Stomach (tissue), 19 donors: ENCODE measurements at places on chromosomes 16 and 17. TPM values are rescaled to one million over a fixed set of nuclear protein-coding genes. Genes with fewer than 3 reads are reported as not detected.

- no peak for DNase-seq
These were observed 267.7 kb downstream of the ABCC12 start for GRCh38 chr16:47888142-47888541.

DNA sequence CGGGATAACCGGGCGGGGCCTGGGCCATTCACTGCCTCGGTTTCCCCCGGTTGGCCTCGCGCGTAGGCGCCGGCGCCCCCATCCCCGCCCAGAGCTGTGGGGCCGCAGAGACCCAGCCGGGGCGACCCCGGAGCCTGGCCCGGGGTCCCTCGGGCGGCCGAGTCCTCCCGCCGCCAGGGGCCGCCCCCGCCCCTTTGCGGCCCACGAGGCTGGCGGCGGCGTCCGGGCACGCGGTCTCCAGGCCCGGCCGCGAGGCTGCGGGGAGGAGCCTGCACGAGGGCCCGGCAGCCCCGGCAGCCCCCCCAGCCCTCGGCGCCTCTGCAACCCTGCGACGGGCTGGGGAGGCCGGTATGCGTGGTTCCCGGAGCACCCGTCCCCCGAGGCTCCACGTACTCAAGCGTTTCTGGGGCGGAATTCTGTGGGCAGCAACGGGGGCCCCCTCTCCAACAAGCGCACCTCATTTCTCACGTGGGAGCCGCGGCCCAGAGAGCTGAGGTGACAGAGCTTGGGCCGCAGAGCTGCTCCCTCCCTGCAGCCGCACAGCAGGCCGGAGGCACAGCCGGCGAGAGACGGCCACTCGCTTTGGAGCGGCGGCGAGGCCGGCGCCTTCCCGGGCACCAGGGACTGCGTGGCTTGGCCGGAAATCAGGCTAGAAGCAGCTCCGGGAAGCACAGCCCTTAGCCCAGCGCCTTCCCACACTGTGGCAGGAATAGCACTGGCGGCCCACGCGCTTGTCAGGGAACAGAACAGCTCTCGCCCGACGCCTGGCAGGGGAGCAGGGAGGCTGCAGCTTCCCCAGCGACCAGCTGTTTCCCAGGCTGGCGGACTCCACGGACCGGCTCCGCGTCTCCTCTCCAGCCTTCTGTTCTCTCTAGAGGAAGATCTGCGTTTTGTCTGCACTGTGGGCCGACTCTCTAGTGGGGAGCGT lies 867 bp upstream of the LIMD2 start:
- peak; percentile 77 for DNase-seq

DNA sequence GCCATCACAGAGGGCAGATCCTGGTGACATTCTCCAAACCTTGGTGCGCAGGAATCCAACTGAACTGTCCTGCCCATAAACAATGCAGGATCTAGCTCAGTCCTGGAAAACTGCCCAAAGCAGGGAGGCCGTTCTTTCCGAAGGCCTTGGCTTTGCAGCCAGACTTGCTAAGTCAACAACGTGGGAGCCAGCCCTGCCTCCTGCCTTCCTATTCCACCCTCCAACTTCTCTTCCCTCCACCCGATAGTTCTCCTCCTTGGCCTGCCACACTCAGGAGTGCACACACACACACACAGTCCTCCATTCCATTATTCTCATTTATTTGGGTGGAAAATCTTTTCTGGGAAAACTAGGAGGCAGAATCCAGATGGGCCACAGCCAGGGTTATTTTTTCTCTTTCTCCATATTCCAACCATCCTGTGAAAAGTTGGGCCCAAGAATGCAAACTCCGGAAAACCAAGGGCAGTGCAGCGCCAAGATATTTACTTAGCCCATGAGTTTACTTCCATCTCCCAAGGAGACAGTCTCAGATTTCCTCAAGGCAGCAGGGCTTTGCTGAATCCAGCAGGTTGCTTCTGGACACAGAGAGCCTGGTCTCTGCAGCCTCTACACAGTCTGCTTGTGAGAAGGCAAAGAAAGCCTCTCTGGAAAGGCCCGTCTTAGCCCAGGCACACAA lies 15.8 kb downstream of the COPRS start:
- peak; percentile 87 for DNase-seq

The MYO15A gene
- 0.43 TPM for total RNA-seq

DNA sequence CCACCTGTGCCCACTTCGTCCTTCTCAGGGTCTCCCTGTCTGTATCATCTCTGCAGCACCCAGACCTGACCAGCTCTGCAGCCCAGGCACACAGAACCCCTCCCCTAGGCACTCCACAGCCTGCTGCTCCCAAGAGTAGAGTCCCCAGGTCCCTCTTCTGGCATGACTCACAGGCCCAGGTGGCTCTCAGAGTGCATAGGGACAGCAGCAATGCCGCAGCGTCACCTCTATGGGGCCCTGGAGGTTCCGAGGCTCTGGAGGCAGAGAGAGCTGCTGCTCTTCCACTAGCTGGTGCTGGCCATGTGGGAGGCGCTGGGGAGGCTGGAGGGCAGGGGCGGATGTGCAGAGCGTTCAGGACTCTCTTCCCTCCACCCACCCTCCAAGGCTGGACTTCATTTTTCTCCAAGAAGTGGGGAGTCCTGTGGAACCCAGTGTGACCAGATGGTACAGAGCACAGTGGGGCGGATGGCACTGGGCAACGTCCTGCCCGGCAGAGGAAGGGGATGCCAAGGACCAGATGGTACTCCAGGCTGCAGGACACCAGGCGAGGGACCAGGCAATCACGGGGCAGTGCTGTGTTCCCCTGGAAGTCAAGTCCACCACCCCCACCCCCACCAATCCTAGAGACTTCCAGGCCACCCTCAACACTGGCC lies 151.7 kb downstream of the RBFOX3 start:
- DNase-seq, result no peak

The ZBTB4 gene
- total RNA-seq, result 30.7 TPM

DNA sequence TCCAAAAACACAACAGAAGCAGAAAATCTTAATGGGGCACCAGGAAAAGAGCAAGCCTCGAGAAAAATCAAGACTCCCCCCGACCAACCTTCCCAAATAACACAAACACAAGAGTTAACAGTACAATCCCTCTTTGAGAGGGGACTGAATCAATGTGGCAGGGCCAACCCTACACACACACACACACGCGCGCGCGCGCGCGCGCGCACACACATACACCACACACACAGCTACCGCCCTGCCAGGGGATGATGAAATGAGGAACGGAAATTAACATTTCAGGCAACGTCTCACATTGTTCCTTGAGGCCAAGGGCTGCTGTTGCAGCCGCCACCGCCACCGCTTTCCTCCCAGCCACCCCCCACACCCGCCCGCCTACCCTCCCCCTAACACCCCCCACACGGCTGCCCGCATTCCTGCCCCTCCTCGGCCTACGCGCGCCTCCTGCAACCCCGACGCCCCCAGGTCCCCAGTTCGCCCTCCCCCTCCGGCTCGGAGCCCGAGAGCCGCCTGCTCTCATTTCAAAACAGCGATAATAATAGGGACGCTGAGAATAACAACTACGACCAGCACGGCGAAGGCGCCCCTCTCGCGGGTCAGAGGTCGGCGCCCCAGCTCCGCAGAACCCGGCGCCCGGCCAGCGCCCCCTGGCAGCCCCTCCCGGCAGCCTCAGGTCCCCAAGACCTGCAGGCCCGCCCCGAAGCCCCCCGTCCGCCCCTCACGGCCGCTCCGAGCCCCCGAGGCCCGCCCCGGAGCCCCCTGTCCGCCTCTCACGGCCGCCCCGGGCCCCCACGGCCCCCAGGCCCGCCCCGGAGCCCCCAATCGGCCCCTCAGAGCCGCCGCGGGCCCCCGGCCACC lies 1.1 kb downstream of the ANKRD11 start:
- peak; percentile 96 for DNase-seq

DNA sequence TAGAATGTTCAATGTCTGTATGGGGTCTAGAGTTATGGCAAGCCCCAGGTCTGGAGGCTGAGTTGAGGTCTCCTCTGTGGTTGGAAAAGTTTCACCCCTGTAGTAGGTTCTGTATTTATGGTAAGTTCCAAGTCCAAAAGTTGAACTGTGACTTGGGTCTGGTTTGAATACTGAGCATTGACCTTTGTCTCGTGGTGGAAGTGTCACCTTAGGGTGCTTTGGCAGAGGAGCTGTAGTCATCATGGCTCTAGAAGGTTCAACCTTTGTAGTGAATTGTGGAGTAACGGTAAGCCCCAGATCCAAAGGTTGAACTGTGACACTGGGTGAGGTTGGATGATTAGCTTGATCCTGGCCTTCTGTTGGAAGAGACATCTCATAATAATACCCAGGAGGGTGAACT lies 17.6 kb downstream of the RDM1 start:
- DNase-seq, result no peak

GRCh38 chr16:14199624-14200023 lies 128.5 kb downstream of the MRTFB start:
- DNase-seq, result no peak

DNA sequence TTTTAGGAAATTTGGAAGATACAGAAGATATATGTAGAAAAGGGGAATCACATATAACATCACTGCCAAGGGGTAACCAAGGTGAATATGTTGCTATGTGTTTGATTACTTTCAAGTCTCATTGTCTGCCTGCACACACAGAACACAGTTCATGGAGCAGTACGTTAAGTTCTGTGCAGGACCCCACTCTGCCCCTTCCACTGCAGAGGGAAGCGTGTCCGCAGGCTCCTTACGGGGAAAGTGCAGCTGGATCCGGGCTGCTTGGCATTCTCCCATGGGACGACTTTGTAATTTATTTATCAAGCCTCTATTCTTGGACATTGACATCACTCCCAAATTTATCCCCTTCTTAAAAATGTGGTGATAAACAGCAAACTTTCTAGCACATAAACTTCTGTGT lies 226.8 kb downstream of the FOXL1 start:
- no peak for DNase-seq

GRCh38 chr16:4799171-4799855 lies 3.1 kb downstream of the ROGDI start:
- DNase-seq, result no peak

DNA sequence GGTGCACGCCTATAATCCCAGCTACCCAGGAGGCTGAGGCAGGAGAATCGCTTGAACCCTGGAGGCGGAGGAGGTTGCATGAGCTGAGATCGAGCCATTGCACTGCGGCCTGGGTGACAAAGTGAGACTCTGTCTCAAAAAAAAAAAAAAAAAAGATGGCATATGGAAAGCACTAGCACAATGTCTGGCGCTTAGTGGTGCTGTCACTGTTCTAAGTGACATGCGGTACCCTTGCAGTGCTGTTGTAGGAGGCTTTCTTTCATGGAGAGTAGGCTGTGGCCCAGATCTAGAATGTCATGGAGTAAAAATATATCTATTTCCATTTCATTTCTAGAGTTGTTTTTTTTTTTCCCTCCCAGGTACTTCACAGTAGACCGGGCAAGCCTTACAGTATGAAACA lies 14.6 kb upstream of the METTL9 start:
- DNase-seq, result no peak

- DNase-seq, result no peak
These were observed 16.5 kb upstream of the ABCC1 start for GRCh38 chr16:15932939-15933338.

The ABCA9 gene
- total RNA-seq, result 38.5 TPM

- no peak for DNase-seq
These were observed 9.2 kb downstream of the SUMO2 start for GRCh38 chr17:75173526-75173925.

The NOL3 gene
- total RNA-seq, result 57.2 TPM

The ALDH3A2 gene
- 105 TPM for total RNA-seq

DNA sequence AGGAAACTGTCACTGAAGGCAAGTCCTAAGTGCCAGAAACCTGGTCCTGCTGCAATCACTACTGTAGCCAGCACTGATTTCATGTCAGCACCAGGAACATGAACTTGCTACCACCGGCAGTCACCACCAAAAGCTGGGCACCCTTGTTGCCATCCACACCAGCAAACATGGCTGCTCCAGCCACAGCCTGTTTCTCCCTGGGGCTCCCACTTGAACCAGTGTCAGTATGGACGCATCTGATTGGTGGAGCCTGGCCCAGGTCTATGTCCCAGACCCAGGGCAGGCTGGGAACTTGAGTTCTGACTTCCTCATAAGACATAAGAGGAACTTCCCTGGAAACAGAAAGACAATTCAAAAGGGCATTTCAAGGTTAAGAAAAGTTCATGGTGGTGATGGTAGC lies 56.5 kb downstream of the COPRS start:
- no peak for DNase-seq

The OR2C1 gene
- total RNA-seq, result not detected

GRCh38 chr17:36148559-36149295 lies 27.7 kb downstream of the TBC1D3B start:
- peak; percentile 70 for DNase-seq

DNA sequence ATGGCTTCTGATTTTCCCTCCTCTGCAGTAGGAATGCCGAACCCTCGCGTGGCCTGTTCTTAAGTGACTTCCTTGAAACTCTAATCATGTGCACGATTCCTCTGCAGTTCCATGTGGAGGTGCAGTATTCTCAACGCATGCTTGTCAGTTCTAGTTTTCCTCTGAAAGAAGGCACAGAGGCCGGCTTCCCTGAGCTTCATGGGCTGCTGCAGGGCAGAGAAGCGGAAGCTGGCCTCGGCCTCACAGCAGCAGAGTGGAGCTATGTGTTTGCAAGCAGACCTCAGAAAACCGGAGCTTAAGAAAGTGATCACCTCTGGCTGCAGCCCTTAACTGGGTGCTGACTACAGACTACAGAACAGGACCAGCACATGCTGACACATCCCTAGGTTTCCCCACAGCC lies 500.7 kb downstream of the GRIN2A start:
- DNase-seq, result no peak

DNA sequence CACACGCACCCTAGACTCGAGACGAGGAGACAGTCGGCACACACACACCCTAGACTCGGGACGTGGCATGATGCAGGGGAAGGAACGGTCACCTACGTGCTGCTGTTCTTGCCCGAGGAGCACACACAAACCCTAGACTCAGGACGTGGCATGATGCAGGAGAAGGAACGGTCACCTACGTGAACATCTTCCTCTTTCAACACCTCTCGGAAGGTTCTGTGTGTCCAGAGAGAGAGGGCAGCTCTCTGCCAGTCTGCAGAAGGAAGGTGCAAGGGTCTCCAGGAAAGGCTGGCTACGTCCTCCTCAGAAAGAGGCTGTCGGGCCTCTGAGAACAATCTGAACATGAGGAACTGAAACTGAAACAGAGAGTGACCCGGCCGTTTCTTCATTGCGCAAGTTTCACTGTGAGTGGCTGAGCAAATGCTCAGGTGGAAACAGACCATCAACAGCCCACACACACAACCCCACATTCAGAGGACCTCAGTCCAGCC lies 43.4 kb downstream of the ZNF276 start:
- DNase-seq, result peak; percentile 68

The CDRT15 gene
- not detected for total RNA-seq

The ZG16 gene
- total RNA-seq, result not detected

DNA sequence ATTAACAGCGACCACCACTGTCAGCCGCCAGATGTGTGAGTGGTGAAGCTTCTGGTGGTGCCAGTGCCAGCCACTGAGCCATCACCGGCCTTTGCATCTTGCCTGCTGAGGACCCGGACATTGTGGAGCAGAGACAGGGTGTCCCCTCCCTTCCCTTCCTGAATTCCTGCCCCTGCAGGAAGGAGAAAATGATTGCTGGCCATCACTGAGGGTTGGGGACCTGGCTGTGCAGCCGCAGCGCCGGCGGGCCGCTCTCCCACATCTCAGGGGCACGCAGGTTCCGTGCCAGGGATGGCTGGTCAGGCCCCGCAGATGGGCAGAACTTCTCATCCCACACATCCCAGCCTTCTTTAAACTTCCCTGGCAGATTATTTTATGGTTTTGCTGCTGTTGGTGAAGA lies 56.5 kb downstream of the RPTOR start:
- no peak for DNase-seq

The CDK3 gene
- not detected for total RNA-seq
